ENCODE measurements at places on chromosomes 16 and 17.

DNA sequence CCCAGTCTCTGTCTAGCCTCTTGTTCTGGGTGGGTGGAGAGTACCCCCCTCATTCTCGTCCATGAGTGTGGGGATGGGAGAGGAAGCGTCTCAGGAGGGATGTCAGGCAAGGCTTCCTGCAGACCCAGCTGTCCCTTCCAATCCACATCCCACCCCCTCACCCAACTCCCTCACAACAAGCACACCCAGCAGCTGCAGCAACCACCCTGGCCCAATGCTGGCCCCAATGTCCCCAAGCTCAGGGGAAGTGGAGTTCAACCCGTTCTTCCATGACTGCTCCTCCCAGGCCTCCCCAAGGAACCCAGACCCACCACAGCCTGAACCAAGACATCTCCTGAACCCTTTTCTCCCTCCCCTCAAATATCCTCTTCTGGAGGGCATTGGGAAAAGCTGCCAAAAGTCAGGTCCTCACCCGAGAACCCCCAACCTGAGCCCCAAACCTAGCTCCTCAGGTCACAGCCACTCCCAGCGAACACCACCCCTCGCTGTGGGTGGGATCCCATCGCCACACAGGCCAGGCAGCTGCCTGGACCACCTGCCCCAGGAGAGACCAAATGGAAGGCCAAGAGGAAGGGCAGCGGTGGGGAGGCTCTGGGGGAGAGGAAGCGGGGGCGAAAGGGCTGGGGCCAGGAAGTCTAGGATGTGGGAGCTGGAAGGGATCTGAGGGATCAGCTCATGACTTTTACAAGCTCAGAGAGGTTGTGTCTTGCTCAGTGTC, 47.6 kb downstream of the FZD2 start:
- ATAC-seq, result no peak

GRCh38 chr17:76631821-76632565, 11.6 kb downstream of the ST6GALNAC1 start:
- ATAC-seq, result peak; percentile 90

DNA sequence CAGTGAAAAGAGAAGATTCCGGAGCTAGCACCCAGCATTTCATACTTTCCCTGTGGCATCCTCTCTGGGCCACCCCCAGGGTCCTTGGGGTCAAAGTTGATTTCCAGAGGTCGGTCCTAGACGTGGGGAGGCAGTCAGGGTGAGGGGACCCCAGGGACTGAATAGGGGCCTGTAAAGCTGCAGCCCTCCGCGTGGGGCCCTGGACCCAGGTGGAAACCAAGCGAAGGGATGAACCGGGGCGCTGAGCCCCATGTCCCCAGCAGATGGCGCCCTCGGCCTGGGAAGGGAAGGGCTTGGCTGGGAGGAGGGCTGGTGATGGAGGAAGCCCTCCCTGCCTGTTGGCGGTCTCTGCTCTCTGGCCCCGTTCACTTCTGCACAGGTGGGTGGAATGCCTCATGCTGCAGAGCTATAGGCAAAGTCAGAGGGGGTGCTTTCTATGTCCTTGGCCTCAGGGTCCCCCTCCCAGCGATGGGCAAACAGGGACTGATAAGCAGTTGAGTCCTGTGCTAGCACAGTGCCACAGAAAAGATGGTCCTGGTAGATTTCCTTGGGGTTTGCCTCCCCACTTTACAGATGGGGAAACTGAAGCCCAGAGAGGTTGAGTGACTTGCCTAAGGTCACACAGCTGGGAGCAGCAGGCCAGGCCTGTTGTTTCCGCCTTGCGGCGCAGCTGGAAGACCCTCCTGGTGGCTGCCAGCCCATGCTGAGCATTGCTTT, 163.4 kb upstream of the CIBAR2 start:
- peak; percentile 64 for ATAC-seq

- no peak for ATAC-seq
Observed at GRCh38 chr17:17053446-17054379, 11.5 kb downstream of the MPRIP start.

DNA sequence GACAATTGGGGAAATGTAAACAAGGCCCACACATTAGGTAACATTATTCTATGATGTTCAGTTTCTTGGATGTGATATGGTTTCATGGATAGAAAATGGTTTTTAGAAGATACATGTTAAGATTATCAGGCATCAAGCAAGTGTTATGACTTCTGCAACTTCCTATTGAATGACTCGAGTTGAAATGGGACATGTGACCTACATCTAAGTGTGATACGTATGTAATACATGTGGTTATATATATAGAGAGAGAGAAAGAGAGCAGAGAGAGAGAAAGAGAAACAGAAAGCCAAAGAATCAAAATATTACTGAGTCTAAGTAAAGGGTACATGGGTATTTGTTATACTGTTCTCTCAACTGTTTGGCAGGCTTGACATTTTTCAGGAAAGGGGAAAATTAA, 1.7 kb downstream of the TMEM170A start:
- ATAC-seq, result no peak
